ENCODE measurements at places on chromosomes 7 and 10. TPM values are rescaled to one million over a fixed set of nuclear protein-coding genes. Genes with fewer than 3 reads are reported as not detected.

The SLC39A12 gene
- not detected for total RNA-seq

The OR13A1 gene
- not detected for total RNA-seq

The SMKR1 gene
- not detected for total RNA-seq

The ZPBP gene
- not detected for total RNA-seq

The KLHDC10 gene
- 31.6 TPM for total RNA-seq

The CADPS2 gene
- 29.1 TPM for total RNA-seq

The OPN1SW gene
- not detected for total RNA-seq

The CYP2E1 gene
- 0.44 TPM for total RNA-seq
